ENCODE measurements at places on chromosomes 12 and 14. TPM values are rescaled to one million over a fixed set of nuclear protein-coding genes. Genes with fewer than 3 reads are reported as not detected.
A peak's percentile ranks its signal among the peaks of the same experiment; 100 is the strongest.

The COL2A1 gene
- total RNA-seq, result not detected

The RD3L gene
- not detected for total RNA-seq

The EPYC gene
- total RNA-seq, result not detected

The NANOG gene
- total RNA-seq, result not detected

The CAPRIN2 gene
- 11.0 TPM for total RNA-seq

The MYH6 gene
- total RNA-seq, result not detected

The ST8SIA1 gene
- total RNA-seq, result not detected

The DUSP16 gene
- 9.2 TPM for total RNA-seq

GRCh38 chr14:75311356-75311755 is 32.7 kb downstream of the FOS start:
- no peak for DNase-seq

GRCh38 chr14:21534576-21534975 is 8.4 kb upstream of the SALL2 start:
- no peak for DNase-seq

GRCh38 chr14:79840103-79840502 is 371.2 kb downstream of the DIO2 start:
- DNase-seq, result no peak

GRCh38 chr12:88237954-88238353 is 95.8 kb downstream of the TMTC3 start:
- no peak for DNase-seq

- peak; percentile 33 for DNase-seq
Observed at GRCh38 chr12:120115692-120116440, 687 bp downstream of the RAB35 start.

DNA sequence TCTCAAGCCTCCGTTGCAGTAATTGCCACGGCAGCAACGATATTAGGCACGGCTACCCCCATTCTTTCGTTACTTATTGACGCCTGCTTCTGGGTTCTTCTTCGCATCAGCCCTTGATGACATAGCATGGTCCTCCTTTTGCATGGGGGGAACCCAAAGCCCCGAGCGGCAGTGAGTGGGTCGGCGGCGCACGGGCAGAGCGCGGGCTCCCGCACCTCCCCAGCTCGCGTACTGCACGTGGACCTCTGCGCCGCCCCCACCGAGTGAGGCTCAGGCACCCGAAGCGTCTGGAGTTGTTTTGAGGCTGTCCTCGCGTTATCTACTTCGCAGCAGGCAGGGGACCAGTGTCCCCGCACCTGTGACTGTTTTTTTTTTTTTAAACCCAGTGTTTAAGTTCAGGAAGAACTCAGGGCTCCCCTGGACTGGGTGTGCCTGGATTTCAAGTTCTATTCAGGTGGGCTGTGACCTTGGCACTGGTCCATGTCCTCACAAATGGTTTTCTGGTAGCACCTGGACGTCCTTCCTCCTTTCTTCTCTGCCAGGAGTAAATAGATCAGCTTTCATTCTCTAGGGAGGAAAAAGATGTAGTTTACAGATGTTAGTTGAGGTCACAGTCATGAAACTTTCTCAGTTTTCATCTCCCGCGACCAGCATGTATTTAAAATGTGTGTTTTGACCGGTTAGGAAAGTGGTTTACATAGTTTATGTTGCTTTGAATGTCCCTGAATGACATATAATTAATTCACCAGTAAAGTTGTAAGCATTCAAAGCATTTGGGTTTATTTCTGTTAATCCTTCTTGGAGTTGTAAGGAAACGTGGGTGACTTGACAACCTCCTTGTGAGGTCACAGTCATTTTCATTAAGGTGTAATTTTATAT is 1.4 kb upstream of the FOXN4 start:
- no peak for DNase-seq

DNA sequence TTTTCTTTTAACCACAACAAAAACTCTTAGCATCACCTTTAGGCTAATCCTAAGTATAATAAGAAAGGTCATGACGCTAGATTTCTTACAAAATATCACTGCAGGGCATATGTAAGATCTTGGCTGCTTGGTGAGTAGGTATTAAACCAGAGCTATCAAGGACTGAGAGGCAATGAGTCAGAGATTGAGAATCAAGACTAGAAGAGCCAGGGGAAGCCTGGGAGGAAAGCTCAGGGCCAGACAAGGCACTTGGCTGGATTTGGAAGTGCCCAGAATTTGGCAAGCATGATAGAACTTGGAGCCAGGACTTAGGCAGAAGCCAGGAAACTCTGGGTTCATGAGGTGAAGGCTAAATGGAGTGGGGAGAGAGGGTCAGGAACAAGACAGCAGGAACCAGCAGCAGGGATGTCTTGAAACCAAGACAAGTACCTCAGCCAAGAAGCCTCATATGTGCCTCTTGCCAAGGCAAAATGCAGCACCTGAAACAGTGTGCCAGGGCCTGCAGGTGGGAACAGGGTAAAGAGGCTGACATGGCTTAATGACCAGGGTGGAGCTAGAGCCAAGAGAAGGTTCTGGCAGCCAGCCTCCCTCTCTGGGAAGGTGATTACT is 49.9 kb downstream of the PTHLH start:
- no peak for DNase-seq

- no peak for DNase-seq
Observed at GRCh38 chr12:111431772-111432171, 26.0 kb downstream of the SH2B3 start.

DNA sequence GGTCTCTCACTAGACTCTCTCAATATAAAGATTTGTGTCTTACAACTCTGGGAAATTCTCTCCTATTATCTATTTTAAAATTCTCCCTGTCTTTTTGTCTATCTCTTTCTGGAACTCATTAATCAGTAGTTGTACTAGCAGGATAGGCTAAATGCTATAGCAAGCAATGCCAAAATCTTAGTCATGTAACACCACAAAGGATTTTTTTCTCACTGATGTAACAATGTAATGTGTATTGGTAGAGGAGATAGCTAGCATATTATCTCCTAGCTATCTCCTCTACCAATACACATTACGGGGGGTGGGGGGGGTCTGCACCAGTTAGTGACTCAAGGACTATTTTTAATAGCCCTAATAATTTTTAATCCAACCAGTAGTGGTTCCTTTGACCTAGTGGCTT is 225.4 kb downstream of the KLHL28 start:
- no peak for DNase-seq

GRCh38 chr14:105328678-105329390 is 14.3 kb downstream of the PACS2 start:
- no peak for DNase-seq

GRCh38 chr12:4690760-4691159 is 29.4 kb upstream of the GALNT8 start:
- DNase-seq, result no peak

DNA sequence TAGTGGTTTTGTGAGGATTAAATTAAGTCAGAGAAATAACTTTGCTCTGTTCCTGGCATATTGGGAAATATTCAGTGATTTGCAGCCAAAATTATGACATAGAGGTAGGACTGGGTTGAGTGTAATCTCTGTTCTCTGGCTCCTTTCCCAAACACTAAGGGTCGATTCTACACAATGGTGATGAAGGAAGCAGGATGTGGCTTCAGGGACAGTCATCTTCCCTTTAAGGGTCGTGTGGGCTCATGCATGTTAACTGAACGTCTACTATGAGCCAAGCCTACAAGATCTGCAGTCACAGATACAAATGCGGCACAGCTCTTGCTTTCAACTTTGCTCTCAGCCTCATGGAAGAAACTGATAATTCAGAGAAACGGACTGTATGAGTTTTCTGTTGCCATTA is 381.6 kb downstream of the VRK1 start:
- no peak for DNase-seq

DNA sequence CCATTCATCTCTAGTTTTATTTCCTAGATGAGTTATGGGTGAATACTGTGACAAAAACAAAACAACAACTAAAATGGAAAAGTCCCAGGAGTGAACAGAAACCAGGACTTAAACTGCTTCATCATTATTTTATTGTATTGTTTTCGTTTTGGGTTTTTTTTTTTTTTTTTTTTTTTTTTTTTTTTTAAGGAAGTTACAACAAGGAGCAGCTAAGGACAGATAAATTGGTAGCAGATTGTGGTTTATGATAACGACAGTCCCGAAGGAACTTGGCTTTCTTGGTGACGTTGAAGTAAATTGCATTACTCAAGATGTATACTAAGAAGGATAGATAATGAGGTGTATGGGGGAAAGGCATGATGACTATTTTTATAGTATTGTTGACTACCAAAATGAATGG is 866.3 kb downstream of the NRXN3 start:
- DNase-seq, result no peak

GRCh38 chr12:25256005-25256404 is 5.3 kb upstream of the KRAS start:
- DNase-seq, result no peak

DNA sequence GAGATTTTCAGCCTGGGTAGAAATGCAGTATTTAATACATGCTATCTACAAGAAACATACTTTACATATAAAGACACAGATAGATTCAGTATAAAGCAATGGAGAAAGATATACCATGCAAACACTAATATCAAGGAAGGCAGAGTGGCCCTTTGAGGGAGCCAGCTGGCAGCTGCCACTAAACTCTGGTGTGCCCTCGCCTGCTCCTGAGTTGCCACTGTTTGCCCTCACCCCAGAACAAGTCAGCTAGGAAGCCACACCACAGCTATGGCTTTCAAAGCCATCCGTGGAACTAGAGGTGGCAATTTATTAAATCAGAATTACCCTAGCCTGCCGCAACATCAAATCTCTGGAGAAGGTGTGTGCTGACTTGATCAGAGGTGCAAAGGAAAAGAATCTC is 18.3 kb downstream of the PXN start:
- no peak for DNase-seq

GRCh38 chr12:11836282-11837151 is 187.0 kb downstream of the ETV6 start:
- no peak for DNase-seq

DNA sequence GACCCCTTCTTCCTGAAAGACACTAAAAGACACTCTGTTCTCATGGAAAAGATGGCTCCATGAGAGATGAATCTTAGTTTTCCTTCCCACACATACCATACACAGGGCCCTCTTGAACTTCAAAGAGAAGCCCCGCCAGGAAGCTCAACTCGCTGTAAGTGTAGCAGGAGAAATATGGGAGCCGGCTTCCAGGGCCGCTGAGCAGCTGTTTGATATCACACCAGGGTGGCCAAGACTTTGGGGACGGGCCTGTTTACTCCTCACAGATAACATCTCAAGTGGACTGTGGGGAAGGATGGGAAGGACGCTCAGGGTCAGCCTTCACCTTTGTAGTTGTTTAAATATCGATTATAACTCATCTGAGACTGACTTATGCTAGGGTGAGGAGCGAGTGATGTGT is 235.5 kb upstream of the TBX3 start:
- peak; percentile 30 for DNase-seq

- DNase-seq, result no peak
Observed at GRCh38 chr14:96066976-96067375, 27.8 kb downstream of the C14orf132 start.

GRCh38 chr12:108119126-108119973 is 9.7 kb upstream of the WSCD2 start:
- DNase-seq, result no peak

GRCh38 chr14:73723406-73723796 is 9.2 kb upstream of the PNMA1 start:
- no peak for DNase-seq

- no peak for DNase-seq
Observed at GRCh38 chr12:556498-556897, 96.8 kb downstream of the B4GALNT3 start.

- no peak for DNase-seq
Observed at GRCh38 chr14:22849212-22849819, 12.9 kb downstream of the MMP14 start.

DNA sequence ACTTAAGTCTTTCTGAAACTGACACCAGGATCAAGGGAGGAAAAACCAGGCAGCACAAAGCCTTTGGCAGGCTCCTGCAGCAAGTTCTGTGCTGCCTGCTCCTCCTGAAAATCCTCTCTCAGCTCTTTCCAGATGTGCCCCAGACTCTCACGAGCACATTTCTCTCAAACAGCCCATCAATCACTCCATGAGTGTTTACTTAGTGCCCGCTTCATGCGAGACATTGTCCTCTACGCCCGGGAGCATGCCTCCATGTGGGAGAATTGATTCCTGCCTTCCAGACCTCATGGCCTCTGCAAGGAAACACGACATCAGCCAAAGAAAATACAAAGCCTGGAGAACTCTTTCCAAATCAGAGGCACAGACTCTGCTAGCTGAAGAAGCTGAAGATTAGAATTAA is 46.5 kb upstream of the TSPAN11 start:
- no peak for DNase-seq
